Smooth muscle cell of the umbilical artery (primary cell): ENCODE measurements at places on chromosomes 4 and X. TPM values are rescaled to one million over a fixed set of nuclear protein-coding genes. Genes with fewer than 3 reads are reported as not detected.

FRYL gene
- total RNA-seq: 50.2 and 72.7 TPM in 2 replicates

FATE1 gene
- total RNA-seq: not detected in 2 replicates

TBX22 gene
- not detected in 2 replicates for total RNA-seq

NKX3-2 gene
- under 0.01 TPM in 1 of 2 replicates, not detected in the other for total RNA-seq

PALLD gene
- total RNA-seq: 213 and 236 TPM in 2 replicates

AMTN gene
- not detected in 2 replicates for total RNA-seq

OGT gene
- 82.3 and 95.4 TPM in 2 replicates for total RNA-seq

RRH gene
- not detected in 2 replicates for total RNA-seq

GLRB gene
- 15.0 and 17.8 TPM in 2 replicates for total RNA-seq

CENPVL1 gene
- total RNA-seq: not detected in 2 replicates

NR0B1 gene
- total RNA-seq: not detected in 2 replicates

ATP1B4 gene
- not detected in 2 replicates for total RNA-seq

FGF13 gene
- total RNA-seq: not detected in 2 replicates
